ENCODE measurements at places on chromosomes 5 and 9.
A peak's percentile ranks its signal among the peaks of the same experiment; 100 is the strongest.

GRCh38 chr9:89246840-89247239 is 64.2 kb upstream of the CKS2 start:
- no peak for DNase-seq
- no peaks in the 10 kb centered on the region for H3K36me3 ChIP-seq
- no peak overlapping the region for H3K27ac ChIP-seq
- no peaks in the 10 kb centered on the region for H3K27me3 ChIP-seq
- no peaks in the 10 kb centered on the region for H3K4me1 ChIP-seq

GRCh38 chr9:125998837-125999503 is 251.8 kb downstream of the PBX3 start:
- H3K27ac ChIP-seq, result no peak overlapping the region
- H3K4me3 ChIP-seq, result no peak overlapping the region
- H3K36me3 ChIP-seq, result no peaks in the 10 kb centered on the region
- H3K4me1 ChIP-seq, result no peaks in the 10 kb centered on the region
- no peak for DNase-seq

GRCh38 chr5:59137846-59138245 is 555.0 kb downstream of the RAB3C start:
- peaks cover 12% of the 10 kb centered on the region for H3K4me1 ChIP-seq
- H3K27me3 ChIP-seq, result no peaks in the 10 kb centered on the region
- no peaks in the 10 kb centered on the region for H3K36me3 ChIP-seq
- DNase-seq, result no peak
- no peak overlapping the region for H3K4me3 ChIP-seq
- H3K27ac ChIP-seq, result no peak overlapping the region

- H3K36me3 ChIP-seq, result no peaks in the 10 kb centered on the region
- no peak overlapping the region for H3K4me3 ChIP-seq
- H3K4me1 ChIP-seq, result peaks cover 12% of the 10 kb centered on the region
- no peak for DNase-seq
- H3K27me3 ChIP-seq, result no peaks in the 10 kb centered on the region
Observed at GRCh38 chr9:114674798-114675540, 7.0 kb downstream of the TEX48 start.

- H3K4me1 ChIP-seq, result no peaks in the 10 kb centered on the region
- no peak overlapping the region for H3K4me3 ChIP-seq
- no peak for DNase-seq
- no peaks in the 10 kb centered on the region for H3K27me3 ChIP-seq
- H3K27ac ChIP-seq, result no peak overlapping the region
- no peaks in the 10 kb centered on the region for H3K36me3 ChIP-seq
Observed at GRCh38 chr5:143600396-143601075, 197.1 kb upstream of the NR3C1 start.

DNA sequence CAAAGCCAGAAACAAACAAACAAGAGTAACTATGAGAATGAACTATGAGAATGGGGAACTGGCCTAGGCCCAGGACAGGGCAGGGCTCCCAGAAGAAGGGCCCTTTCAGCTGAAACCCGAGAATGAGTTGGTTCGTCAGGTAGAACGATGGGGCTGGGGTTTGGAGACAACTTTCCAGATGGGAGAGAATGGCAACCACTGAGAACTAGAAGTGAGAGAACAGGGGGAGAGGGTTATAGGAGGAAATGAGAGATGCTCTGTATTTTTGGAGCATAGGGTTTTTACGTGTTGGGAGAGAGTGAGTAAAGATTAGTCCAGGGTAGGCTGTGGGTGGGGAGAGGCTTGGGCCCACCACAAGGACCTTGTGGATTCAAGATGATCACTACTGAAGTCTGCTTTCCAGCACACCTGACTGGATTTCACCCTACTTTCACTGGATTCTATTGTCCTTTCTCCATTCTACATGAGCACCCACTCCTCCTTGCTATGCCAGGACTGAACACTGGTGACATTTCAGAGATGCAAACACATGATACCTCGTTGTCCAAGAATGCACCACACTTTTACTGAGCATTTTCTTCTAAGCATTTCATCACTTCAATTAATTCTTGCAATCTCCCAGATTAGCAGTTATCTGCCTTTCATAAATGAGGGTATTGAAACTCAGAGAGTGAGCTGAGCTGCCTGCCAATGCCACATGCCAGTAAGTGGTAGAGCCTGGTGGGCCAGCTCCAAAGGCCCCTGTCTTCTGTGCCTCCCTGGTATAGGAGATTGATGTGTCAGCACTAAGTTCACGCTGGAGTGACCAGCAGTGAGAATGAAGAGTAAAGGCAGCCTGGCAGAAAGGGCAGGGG is 3.2 kb upstream of the TMEM268 start:
- peaks cover 9% of the 10 kb centered on the region for H3K4me1 ChIP-seq
- no peak overlapping the region for H3K4me3 ChIP-seq
- no peak overlapping the region for H3K27ac ChIP-seq
- no peaks in the 10 kb centered on the region for H3K27me3 ChIP-seq
- no peak for DNase-seq

GRCh38 chr5:60546207-60546606 is 153.8 kb downstream of the DEPDC1B start:
- H3K4me3 ChIP-seq, result no peak overlapping the region
- no peaks in the 10 kb centered on the region for H3K36me3 ChIP-seq
- no peak for DNase-seq
- no peaks in the 10 kb centered on the region for H3K4me1 ChIP-seq

DNA sequence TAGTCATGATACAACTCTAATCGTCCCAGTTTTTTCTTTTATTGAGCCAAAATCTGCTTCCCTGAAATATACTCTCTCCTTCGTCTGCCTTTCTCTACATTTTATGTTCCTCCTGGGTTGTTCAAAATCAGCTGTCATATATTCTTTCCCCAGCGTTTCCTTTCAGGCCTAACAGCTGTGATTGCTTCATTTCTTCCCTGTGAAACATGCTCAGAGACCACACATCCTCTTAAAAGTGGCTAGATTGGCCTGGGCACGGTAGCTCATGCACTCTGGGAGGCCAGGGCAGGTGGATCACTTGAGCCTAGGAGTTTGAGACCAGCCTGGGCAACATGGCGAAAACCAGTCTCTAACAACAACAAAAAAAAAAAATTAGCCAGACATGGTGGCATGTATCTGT is 25.1 kb downstream of the NFX1 start:
- H3K36me3 ChIP-seq, result peaks cover 75% of the 10 kb centered on the region
- no peak overlapping the region for H3K4me3 ChIP-seq
- H3K4me1 ChIP-seq, result no peaks in the 10 kb centered on the region
- no peak for DNase-seq
- H3K27me3 ChIP-seq, result no peaks in the 10 kb centered on the region
- H3K27ac ChIP-seq, result no peak overlapping the region

DNA sequence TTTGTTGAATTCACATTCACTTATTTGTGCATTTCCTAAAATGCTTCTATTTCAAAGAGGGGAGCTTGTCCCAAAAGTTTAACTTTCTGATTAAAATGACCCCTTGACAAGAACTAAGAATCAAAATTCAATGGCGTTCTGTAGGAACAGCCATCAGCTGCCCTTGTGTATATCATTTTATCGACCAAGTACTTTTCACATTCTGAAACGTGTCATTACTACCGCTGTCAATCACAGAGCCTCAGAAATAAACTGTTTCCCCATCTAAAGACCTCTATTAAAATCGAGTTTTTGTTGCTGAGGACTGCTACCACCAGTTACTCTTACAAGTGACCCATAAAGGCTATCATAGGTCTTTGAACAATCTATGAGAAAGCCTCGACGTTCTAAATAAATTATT is 1.6 kb upstream of the FOXD1 start:
- DNase-seq, result no peak
- H3K36me3 ChIP-seq, result no peaks in the 10 kb centered on the region
- no peak overlapping the region for H3K4me3 ChIP-seq
- peaks cover 69% of the 10 kb centered on the region for H3K27me3 ChIP-seq

- no peak for DNase-seq
- no peaks in the 10 kb centered on the region for H3K4me1 ChIP-seq
- no peaks in the 10 kb centered on the region for H3K27me3 ChIP-seq
- no peaks in the 10 kb centered on the region for H3K36me3 ChIP-seq
Observed at GRCh38 chr9:92359394-92359995, 33.7 kb downstream of the CENPP start.

- no peak for DNase-seq
- no peaks in the 10 kb centered on the region for H3K36me3 ChIP-seq
- peaks cover 5% of the 10 kb centered on the region for H3K4me1 ChIP-seq
- H3K4me3 ChIP-seq, result no peak overlapping the region
- no peak overlapping the region for H3K27ac ChIP-seq
Observed at GRCh38 chr9:131661568-131662288, 78.1 kb downstream of the RAPGEF1 start.

DNA sequence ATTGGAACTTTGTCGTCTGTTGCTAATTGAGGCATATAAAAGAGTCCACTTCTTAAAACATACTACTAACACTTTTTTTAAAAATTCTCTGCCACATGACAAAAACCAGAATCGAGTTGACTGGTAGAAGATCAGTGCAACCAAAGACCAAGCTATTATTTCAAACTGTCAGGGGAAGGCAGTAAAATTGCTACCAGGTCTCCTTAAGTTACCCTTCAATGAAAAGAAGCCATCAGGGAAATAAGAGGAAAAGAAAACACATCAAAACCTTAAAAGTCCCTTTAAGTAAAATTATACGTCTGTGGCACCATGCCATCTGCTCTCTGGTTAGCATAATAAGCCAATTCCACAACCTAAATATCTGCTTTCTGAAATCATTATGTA is 9.6 kb downstream of the ZNF608 start:
- peaks cover 7% of the 10 kb centered on the region for H3K27me3 ChIP-seq
- H3K36me3 ChIP-seq, result no peaks in the 10 kb centered on the region
- H3K27ac ChIP-seq, result no peak overlapping the region
- H3K4me1 ChIP-seq, result peaks cover 33% of the 10 kb centered on the region

DNA sequence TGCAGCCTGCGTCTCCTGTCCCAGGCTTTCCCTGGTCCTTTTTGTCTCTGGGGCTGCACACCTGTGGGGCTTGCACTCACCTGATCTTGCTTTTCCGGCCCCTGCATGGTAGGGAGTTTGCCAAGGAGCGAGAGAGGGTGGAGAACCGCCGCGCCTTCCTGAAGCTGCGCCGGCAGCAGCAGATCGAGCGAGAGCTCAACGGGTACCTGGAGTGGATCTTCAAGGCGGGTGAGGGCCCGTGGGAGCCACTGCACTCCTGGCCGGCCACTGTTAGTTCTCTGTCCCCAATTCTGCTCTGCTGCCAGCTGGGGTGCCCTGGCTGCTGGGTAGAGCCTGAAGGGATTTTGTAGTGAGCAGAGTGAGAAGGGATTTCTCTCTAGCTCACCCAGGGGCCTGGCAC is 78.0 kb downstream of the CACNA1B start:
- H3K27me3 ChIP-seq, result no peaks in the 10 kb centered on the region
- DNase-seq, result no peak
- no peaks in the 10 kb centered on the region for H3K36me3 ChIP-seq
- no peak overlapping the region for H3K4me3 ChIP-seq
- no peaks in the 10 kb centered on the region for H3K4me1 ChIP-seq

GRCh38 chr5:113147101-113147508 is 170.5 kb downstream of the DCP2 start:
- no peak overlapping the region for H3K27ac ChIP-seq
- H3K4me3 ChIP-seq, result no peak overlapping the region
- H3K27me3 ChIP-seq, result no peaks in the 10 kb centered on the region
- peaks cover 8% of the 10 kb centered on the region for H3K4me1 ChIP-seq
- DNase-seq, result no peak

DNA sequence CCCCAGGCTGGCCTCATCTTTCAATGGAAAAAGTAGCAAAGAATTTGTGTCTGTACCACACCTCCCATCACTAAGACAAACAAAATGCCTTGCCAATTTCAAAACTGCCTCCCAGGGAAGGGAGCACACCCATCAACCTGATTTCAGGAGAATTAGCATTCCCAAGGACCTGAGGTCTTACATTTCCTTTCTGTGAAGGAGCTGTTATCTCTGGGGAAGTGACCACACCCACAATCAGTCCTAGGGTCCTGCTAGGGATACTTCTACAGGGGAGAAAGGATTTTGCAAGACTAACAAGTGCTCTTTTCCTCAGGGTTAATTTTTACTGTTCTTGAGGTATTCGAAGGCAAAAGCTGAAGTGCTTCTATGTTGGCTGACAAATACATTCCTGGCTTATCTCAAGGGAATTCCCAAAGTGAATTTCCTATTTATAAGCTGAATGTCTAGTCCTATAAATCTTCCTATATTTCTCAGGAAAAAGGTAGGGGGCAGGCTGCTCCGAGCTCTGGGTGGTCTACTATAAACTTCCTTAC is 97.4 kb upstream of the ITGA1 start:
- no peak overlapping the region for H3K4me3 ChIP-seq
- H3K36me3 ChIP-seq, result no peaks in the 10 kb centered on the region
- H3K27ac ChIP-seq, result no peak overlapping the region
- no peaks in the 10 kb centered on the region for H3K27me3 ChIP-seq

GRCh38 chr5:60487885-60488442 is 212.0 kb downstream of the DEPDC1B start:
- no peak for DNase-seq
- H3K4me1 ChIP-seq, result no peaks in the 10 kb centered on the region
- no peaks in the 10 kb centered on the region for H3K36me3 ChIP-seq

DNA sequence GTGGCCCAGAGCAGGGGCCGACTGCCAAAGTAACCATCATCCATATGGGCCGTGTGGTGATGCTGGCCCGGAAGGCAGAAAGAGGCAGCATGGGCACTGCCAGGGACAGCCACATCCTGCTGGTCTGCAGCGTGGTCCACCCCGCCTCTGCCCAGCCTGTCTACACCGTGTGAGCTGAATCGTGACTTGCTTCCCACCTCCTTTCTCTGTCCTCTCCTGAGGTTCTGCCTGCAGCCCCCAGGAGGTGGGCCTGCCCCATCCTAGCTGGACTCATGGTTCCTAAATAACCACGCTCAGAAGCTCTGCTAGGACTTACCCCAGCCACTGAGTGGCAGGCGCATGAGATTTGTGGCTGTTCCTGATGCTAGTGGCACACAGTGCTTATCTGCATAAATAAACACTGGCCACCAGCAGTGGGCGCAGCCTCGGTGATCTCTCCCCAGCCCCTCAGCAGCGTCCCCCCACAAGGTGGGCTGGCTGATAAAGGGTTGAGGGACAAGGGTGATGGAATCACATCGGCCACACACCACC is 22.6 kb upstream of the SUSD3 start:
- no peak for DNase-seq
- H3K4me1 ChIP-seq, result no peaks in the 10 kb centered on the region
- H3K27me3 ChIP-seq, result no peaks in the 10 kb centered on the region
- no peak overlapping the region for H3K4me3 ChIP-seq

DNA sequence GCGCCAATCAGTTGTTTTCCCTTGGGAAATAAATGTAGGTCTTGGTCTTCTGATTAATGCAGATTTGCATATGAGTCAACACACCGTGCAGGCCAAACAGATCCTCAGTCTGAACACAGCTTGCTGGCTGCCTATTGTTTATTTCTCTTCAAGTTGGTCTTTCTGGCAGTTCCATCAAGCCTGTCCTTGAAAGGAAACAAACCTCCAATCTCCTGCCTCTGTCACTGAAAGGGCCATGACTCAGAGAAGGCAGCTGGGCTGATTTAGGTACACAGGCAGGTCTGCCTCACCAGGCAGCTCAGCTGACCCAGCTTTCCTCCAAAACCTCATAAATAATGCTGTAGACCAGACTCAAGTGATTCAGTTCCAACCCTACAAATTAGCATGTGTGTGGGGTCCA is 175.9 kb downstream of the MAN2A1 start:
- H3K27me3 ChIP-seq, result no peaks in the 10 kb centered on the region
- peaks cover 52% of the 10 kb centered on the region for H3K36me3 ChIP-seq
- H3K27ac ChIP-seq, result peak overlapping the region; percentile 39
- no peak overlapping the region for H3K4me3 ChIP-seq
- DNase-seq, result peak; percentile 71

All from A673 (cell line).